Activated naive CD4-positive, alpha-beta T cell treated with anti-CD3 and anti-CD28 coated beads, Interleukin-2, amount 50 U/mL, for 16 hours (primary cell): ENCODE measurements at places on chromosomes 2 and 18.
A peak's percentile ranks its signal among the peaks of the same experiment; 100 is the strongest.

DNA sequence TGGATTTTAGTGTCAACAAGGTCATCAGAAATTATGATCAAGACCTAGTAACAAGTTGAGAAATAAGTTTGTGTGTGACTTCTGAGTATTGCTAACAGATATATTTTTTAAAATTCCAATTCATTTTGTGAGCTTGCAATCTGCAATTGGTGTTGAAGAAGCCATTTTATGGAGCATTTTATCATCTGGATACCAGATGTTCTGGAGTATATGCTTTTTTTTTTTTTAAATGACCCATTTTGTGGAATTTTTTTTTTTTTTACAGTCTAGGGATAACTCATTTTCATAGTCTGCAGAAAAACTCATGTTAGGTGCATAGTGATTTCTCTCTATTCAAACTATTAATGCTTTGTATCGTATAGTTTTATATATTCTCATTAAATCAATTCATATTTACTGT, 12.6 kb downstream of the QPCT start:
- DNase-seq, result no peak

GRCh38 chr2:20580690-20581437, 70.0 kb downstream of the HS1BP3 start:
- no peak for DNase-seq

GRCh38 chr2:77937366-77937765, 415.2 kb upstream of the LRRTM4 start:
- DNase-seq, result no peak

GRCh38 chr18:79816092-79816491, 18.4 kb downstream of the KCNG2 start:
- no peak for DNase-seq

DNA sequence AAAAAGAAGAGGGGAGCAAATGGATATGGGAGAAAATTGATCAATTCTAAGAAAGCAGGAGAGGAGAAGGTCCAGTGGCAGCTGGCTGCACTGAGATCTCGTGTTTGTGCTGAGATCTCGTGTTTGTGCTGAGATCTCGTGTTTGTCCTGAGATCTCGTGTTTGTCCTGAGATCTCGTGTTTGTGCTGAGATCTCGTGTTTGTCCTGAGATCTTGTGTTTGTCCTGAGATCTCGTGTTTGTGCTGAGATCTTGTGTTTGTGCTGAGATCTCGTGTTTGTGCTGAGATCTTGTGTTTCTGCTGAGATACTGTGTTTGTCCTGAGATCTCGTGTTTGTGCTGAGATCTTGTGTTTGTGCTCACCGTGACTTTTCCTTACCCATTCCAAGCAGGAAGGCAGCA, 254.4 kb downstream of the BCL2 start:
- no peak for DNase-seq

DNA sequence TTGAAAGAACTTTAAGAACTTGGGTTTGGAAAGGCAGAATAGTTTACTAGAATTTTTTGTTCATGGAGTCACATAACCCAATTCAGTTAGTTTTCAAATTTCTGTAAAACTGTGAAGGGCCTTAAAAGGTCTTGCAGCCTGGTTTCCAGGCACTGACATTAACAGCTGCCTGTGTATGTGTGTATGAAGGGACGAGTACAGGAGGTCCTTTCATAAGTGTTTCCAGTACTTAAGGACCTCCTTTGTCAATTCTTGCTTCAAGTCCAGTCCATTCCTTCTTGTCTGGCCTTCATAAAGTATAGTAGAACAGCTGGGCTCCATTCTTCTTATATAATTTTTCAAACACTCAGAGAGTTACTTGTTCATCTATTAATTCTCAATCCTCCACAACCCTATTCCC, 136.5 kb downstream of the NR4A2 start:
- no peak for DNase-seq

- DNase-seq, result no peak
Observed at GRCh38 chr2:105765415-105766299, 20.9 kb downstream of the NCK2 start.

DNA sequence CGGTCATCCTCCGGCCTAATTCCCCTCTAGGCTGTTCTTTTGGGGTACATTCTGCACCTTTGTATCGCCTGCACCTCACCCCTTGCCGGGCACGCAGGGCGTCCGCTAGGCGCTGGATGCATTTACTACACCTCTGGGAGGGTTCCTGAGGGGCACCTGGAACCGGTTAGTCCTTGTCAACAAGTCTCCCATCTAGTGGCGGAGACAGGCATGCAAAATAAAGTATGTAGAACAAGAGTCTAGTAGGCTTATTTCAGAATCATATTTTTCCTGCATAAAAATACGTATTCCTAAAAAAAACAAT, 705 bp upstream of the TEX261 start:
- DNase-seq, result peak; percentile 52

GRCh38 chr2:236264256-236264655, at the start of gene ASB18:
ASB18 (minus strand) TSS chr2:236264406; CDS start chr2:236264345, 61 bp downstream.
- no peak for DNase-seq

DNA sequence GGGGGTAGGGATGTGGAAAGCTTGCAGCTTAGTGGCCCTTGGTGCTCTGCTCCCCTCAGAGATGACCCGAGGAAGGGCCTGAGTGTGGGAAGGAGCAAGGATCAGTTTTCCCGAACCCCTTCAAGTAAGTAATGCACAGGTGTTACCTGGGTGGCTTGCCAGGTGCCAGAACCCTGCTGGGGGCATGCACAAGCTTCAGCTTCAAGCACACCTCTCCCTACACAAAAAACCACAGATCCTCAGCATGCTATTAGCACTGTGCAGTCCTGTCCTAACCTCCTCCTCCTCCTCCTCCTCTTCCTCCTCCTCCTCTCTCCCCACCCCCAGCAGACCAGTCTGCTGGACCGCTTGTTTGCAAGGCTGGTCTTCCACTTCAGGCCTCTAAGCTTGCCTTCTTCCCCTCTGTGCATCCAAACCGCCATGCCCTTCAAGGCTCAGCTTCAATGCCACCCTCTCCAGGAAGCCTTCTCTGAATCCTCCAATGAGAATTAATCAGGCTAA, 114.8 kb downstream of the ACAA2 start:
- no peak for DNase-seq

- DNase-seq, result no peak
Observed at GRCh38 chr18:22213333-22213973, 44.1 kb downstream of the GATA6 start.
